CD8-positive, alpha-beta memory T cell (primary cell): ENCODE measurements at places on chromosomes 12 and 14. TPM values are rescaled to one million over a fixed set of nuclear protein-coding genes. Genes with fewer than 3 reads are reported as not detected.
A peak's percentile ranks its signal among the peaks of the same experiment; 100 is the strongest.

The IL26 gene
- 1.00 TPM for total RNA-seq

- DNase-seq: no peak
- peak overlapping the region; percentile 91 for H3K27ac ChIP-seq
- H3K4me1 ChIP-seq: peaks cover 80% of the 10 kb centered on the region
- no peaks in the 10 kb centered on the region for H3K36me3 ChIP-seq
- H3K27me3 ChIP-seq: no peaks in the 10 kb centered on the region
Measured at GRCh38 chr12:123233505-123234308, 471 bp downstream of the MTRFR start.

The AMIGO2 gene
- total RNA-seq: 16.2 TPM

DNA sequence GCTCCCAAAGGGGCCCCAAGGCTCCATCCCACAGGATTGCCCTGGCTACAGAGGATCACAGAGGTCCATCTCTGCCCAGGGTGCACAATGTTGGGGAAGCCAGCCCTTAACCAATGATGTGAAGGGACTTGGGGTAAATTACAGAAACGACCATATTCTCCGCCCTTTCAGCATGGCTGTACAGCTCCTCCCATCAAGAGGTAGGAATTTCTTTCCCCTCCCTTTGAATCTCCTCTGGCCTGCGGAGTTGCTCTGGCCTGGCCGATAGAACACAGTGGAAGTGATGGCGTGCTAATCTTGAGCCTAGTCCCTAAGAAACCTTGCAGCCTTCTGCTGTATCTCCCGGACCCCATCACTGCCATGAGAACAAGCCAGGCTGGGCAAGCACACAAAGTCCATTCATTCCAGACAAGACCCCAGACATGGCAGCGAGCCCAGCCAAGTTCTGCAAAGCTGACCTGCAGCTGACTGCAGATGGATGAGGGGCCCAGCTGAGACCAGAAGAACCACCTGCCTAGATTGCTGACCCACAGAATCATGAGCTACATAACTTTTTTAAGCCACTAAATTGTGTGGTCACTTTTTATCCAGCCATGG, 6.9 kb upstream of the IFI27 start:
- H3K4me3 ChIP-seq: no peak overlapping the region
- H3K27ac ChIP-seq: no peak overlapping the region
- DNase-seq: no peak
- H3K27me3 ChIP-seq: no peaks in the 10 kb centered on the region
- no peaks in the 10 kb centered on the region for H3K4me1 ChIP-seq

The LMNTD1 gene
- not detected for total RNA-seq

DNA sequence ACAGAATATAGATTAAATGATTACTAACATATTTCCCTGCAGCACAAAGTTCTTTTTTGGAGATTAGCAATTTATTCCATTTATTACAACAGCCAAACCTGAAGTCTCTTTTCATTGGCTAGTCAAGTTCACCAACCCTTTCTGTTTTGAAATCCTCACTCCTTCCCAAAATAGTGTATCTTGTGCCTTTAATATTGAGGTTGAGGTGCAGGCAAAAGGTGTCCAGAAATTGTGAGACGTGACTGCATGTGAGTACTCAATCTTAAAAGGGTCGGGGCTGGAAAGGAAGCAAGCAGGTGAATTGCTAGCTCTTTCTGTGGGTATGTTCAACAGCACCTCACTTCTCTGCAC, 11.1 kb upstream of the FOXN3 start:
- no peak for DNase-seq
- no peaks in the 10 kb centered on the region for H3K27me3 ChIP-seq
- peaks cover 34% of the 10 kb centered on the region for H3K4me1 ChIP-seq
- H3K4me3 ChIP-seq: no peak overlapping the region

The PRKCH gene
- 165 TPM for total RNA-seq

DNA sequence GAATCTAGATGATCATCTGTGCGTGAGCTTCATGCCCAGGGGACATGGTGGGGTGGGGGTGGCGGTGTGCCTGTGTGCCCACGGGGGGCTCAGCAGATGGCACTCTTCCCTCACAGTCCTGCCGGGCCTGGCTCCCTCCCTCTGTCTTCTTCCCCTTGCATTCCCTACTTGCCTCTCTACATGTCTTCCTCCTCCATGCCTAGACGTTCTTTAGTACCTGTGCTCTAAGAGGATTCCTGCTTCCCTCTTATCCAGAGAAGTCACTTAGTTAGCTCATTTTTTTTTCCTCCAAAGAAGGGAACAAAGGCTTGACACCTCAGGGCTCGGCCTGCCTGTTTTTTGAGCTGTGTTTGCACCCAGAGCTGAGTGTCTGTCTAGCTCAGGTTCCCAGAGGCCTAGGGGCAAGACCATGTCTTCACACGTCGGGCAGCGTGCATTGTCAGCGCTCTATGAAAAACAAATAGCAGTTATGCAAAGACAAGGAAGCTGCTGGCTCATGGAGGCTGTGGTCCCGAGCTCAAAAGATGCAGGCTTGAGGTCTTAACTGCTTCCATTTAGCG, 48.8 kb downstream of the NINJ2 start:
- DNase-seq: no peak
- H3K27ac ChIP-seq: no peak overlapping the region
- no peak overlapping the region for H3K4me3 ChIP-seq

DNA sequence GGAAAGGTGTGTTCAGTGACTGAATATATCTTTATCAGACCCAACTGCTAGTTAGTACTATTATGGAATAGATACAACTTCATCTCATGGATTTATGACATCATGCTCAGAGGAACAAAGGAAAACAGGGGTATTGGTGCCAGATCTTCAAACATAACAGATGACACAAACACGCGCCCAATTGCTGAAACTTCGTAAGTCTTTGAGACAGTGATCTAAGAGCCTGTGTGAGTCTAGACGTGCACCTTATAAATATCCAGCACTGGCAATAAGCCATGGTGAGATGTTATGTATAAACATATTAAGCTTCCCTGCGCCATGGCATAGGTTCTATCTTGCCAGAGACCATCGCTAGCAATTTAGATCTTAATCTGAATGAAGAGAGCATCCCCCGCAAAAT, 42.2 kb upstream of the NR2C1 start:
- no peak overlapping the region for H3K27ac ChIP-seq
- H3K27me3 ChIP-seq: no peaks in the 10 kb centered on the region
- no peak for DNase-seq
- no peak overlapping the region for H3K4me3 ChIP-seq
- H3K36me3 ChIP-seq: no peaks in the 10 kb centered on the region

DNA sequence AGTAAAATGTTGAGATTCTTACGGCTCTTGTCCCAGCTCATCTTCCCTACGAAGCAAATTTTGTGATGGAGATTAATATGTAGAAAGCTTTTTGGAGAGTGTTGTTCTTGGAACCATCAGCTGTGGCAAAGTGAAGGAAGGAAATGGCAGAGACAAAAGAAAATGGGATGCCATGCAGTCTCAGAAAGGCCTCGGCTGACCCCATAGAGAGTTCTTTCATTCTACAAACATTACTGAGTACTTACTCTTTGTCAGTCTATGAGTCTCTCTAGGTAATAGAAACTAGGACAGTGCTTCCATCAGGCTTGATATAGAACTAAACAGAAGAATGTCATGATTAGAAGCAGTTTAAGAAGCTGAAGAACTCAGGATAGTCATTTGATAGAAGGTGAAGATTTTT, 134.1 kb downstream of the PLEKHA5 start:
- H3K36me3 ChIP-seq: no peaks in the 10 kb centered on the region
- DNase-seq: no peak
- no peak overlapping the region for H3K27ac ChIP-seq
- H3K27me3 ChIP-seq: no peaks in the 10 kb centered on the region

DNA sequence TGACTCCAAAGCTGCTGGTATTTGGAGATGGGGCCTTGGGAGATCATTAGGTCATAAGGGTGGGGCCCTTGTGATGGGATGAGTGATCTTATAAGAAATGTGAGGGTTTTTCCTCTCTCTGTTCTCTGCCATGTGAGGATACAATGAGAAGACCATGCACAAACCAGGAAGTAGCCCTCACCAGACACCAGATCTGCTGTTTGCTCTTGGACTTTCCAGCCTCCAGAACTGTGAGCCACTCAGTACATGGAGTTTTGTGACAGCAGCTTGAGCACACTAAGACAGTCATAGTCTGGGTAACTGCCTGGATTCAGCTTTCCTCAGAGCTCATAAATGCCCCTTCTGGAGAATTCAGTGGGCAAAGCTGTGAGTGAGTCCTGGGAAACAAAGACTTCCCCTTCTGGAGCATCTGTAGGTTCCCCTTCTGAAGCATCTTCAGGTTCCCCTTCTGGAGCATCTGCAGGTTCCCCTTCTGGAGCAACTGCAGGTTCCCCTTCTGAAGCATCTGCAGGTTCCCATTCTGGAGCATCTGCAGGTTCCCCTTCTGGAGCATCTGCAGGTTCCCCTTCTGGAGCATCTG, 11.0 kb upstream of the PPP4R3A start:
- H3K27me3 ChIP-seq: no peaks in the 10 kb centered on the region
- no peaks in the 10 kb centered on the region for H3K4me1 ChIP-seq
- H3K27ac ChIP-seq: no peak overlapping the region
- H3K36me3 ChIP-seq: no peaks in the 10 kb centered on the region
- no peak overlapping the region for H3K4me3 ChIP-seq
- no peak for DNase-seq

The RAD9B gene
- total RNA-seq: 0.74 TPM

GRCh38 chr14:105927096-105928060, 401.0 kb downstream of the TMEM121 start:
- H3K4me3 ChIP-seq: no peak overlapping the region
- no peak for DNase-seq
- H3K4me1 ChIP-seq: no peaks in the 10 kb centered on the region
- no peaks in the 10 kb centered on the region for H3K36me3 ChIP-seq
- H3K27me3 ChIP-seq: no peaks in the 10 kb centered on the region

The CLEC6A gene
- not detected for total RNA-seq

The LRIG3 gene
- total RNA-seq: not detected

GRCh38 chr14:102913341-102914211, 8.9 kb upstream of the AMN start:
- no peak for DNase-seq
- H3K36me3 ChIP-seq: no peaks in the 10 kb centered on the region

GRCh38 chr14:58755031-58755925, 117.5 kb downstream of the DACT1 start:
- DNase-seq: no peak
- no peaks in the 10 kb centered on the region for H3K4me1 ChIP-seq
- H3K4me3 ChIP-seq: no peak overlapping the region

The NEUROD4 gene
- total RNA-seq: not detected

DNA sequence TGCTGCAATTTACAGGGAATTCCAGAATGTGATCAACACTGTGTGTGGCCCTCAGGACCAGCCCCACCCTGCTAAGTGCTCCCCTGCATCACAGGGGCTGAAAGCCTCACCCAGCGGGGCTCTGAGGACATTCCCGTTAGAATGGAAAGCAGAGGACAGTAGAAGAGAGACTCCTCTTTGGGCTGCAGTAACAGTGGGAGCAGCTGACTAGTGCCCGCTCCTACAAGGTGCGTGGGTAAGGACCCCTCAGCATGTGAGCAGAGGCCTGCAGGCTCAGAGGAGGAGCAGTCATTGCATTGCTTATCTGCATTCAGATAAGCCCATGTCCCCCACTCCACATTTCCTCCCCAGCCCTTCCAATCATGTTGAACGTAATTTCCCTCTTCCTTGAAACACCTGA, 120.1 kb downstream of the ITPR2 start:
- no peak overlapping the region for H3K27ac ChIP-seq
- no peaks in the 10 kb centered on the region for H3K27me3 ChIP-seq
- no peak overlapping the region for H3K4me3 ChIP-seq
- H3K36me3 ChIP-seq: no peaks in the 10 kb centered on the region
- DNase-seq: no peak
- no peaks in the 10 kb centered on the region for H3K4me1 ChIP-seq

The B4GALNT3 gene
- 3.1 TPM for total RNA-seq

DNA sequence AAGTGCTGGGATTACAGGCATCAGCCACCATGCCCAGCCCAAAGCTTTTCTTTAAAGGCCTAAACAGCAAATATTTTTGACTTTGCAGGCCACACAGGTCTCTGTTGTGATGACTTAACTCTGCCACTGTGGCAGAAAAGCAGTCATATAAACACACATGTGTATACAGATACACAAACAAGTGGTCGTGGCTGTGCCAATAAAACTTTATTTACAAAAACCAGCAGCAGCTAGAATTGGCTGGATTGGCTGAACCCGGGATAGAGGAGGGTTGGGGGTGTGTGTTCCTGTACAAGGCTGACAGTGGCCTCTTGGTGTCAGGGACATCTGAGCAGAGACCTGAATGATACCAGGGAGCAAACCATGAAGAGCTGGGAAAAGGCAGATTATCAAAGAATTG, 95.6 kb downstream of the NCOR2 start:
- no peak for DNase-seq
- H3K27me3 ChIP-seq: no peaks in the 10 kb centered on the region
- H3K4me3 ChIP-seq: no peak overlapping the region
- H3K27ac ChIP-seq: no peak overlapping the region
- H3K4me1 ChIP-seq: peaks cover 7% of the 10 kb centered on the region

The RAN gene
- total RNA-seq: 2,623 TPM

The FAM177A1 gene
- 43.1 TPM for total RNA-seq

- no peaks in the 10 kb centered on the region for H3K27me3 ChIP-seq
- H3K4me3 ChIP-seq: no peak overlapping the region
- H3K4me1 ChIP-seq: no peaks in the 10 kb centered on the region
- H3K36me3 ChIP-seq: no peaks in the 10 kb centered on the region
- DNase-seq: no peak
- no peak overlapping the region for H3K27ac ChIP-seq
Measured at GRCh38 chr12:20832911-20833310, 22.4 kb downstream of the SLCO1B3 start.

The BHLHE41 gene
- total RNA-seq: not detected

DNA sequence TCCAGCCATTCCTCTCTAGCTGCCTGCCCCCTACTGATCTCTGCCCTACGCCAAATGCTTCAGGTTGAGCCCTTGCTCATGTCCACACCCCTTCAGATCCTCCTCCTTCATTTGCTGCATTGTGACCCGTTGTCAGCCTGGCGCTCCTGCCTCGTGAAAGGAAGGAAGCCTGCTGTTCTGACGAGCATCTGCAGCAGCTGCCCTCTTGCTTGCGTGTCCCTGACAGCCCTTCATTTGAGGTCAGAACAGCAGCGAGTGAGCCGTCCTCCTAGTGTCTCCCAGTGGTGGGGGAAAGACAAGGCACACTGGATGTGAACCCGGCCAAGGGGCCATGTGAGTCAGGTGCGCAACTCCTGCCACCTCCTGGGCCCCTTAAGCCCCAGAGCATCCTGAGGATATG, 3.0 kb upstream of the PIANP start:
- H3K27ac ChIP-seq: no peak overlapping the region
- peaks cover 5% of the 10 kb centered on the region for H3K4me1 ChIP-seq
- peaks cover 26% of the 10 kb centered on the region for H3K27me3 ChIP-seq
- H3K4me3 ChIP-seq: no peak overlapping the region
- H3K36me3 ChIP-seq: no peaks in the 10 kb centered on the region

DNA sequence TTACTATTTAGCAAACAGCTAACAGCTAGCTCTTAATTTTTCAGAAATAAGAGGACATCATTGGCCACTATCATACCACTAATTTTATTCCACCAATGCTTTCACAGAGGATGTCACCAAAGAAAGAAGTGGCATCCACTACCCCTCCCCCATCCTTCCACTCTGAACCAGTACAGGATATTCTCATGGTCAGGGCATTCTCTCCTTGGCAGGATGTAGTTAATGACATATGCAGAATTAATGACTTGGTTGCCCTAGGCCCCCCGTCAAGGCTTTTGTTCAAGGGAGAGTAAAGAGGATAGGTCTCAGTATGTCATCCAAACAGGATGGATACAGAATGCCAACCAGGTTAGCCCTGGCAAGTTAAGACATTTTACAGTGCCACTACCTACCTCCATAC, 18.9 kb upstream of the NUP107 start:
- no peaks in the 10 kb centered on the region for H3K36me3 ChIP-seq
- H3K4me1 ChIP-seq: peaks cover 18% of the 10 kb centered on the region
- no peak for DNase-seq
- H3K27me3 ChIP-seq: no peaks in the 10 kb centered on the region
- no peak overlapping the region for H3K4me3 ChIP-seq
